Activated naive CD8-positive, alpha-beta T cell treated with anti-CD3 and anti-CD28 coated beads for 36 hours (primary cell): ENCODE measurements at places on chromosomes 7 and 10. TPM values are rescaled to one million over a fixed set of nuclear protein-coding genes. Genes with fewer than 3 reads are reported as not detected.

The GOLGA7B gene
- 0.90 TPM for total RNA-seq

The TRIM50 gene
- not detected for total RNA-seq

The NPY gene
- not detected for total RNA-seq

The HOGA1 gene
- total RNA-seq: not detected

The PRLHR gene
- total RNA-seq: not detected

The CYP26C1 gene
- total RNA-seq: not detected

The SGCE gene
- not detected for total RNA-seq

The FZD1 gene
- total RNA-seq: 0.22 TPM

The ATG9B gene
- 12.3 TPM for total RNA-seq

The GPC2 gene
- total RNA-seq: 3.6 TPM

The DDIT4 gene
- total RNA-seq: 424 TPM

The GTF2IRD1 gene
- total RNA-seq: 2.0 TPM

The NKX6-2 gene
- total RNA-seq: not detected

The CCL26 gene
- total RNA-seq: not detected

The SPDYE9 gene
- not detected for total RNA-seq

The ASAH2B gene
- total RNA-seq: 8.9 TPM

The BAMBI gene
- 0.68 TPM for total RNA-seq

The VWA2 gene
- total RNA-seq: not detected

The ECHDC3 gene
- 1.9 TPM for total RNA-seq

The MEST gene
- total RNA-seq: 18.4 TPM

The EGR2 gene
- 52.1 TPM for total RNA-seq

The PPP1R3C gene
- total RNA-seq: 0.36 TPM

The ELN gene
- total RNA-seq: not detected

The TFEC gene
- 0.16 TPM for total RNA-seq

The IDI1 gene
- 68.1 TPM for total RNA-seq

The IDI2 gene
- not detected for total RNA-seq

The AUTS2 gene
- total RNA-seq: 0.78 TPM

The CUL1 gene
- total RNA-seq: 72.7 TPM

The ZCCHC24 gene
- 0.80 TPM for total RNA-seq

The CXCL12 gene
- not detected for total RNA-seq

The RASA4B gene
- total RNA-seq: 23.6 TPM

The SLC16A9 gene
- total RNA-seq: 1.9 TPM

The LRGUK gene
- not detected for total RNA-seq

The OR2A1 gene
- total RNA-seq: not detected

The DOCK4 gene
- total RNA-seq: 0.28 TPM

The CFAP43 gene
- not detected for total RNA-seq

The FXYD4 gene
- total RNA-seq: not detected

The CPXM2 gene
- total RNA-seq: not detected

The MMD2 gene
- total RNA-seq: not detected

The TMEM213 gene
- not detected for total RNA-seq

The GNGT1 gene
- total RNA-seq: not detected

The COL17A1 gene
- total RNA-seq: not detected

The IL2RA gene
- total RNA-seq: 698 TPM
